ENCODE measurements at places on chromosomes 6 and 20.

DNA sequence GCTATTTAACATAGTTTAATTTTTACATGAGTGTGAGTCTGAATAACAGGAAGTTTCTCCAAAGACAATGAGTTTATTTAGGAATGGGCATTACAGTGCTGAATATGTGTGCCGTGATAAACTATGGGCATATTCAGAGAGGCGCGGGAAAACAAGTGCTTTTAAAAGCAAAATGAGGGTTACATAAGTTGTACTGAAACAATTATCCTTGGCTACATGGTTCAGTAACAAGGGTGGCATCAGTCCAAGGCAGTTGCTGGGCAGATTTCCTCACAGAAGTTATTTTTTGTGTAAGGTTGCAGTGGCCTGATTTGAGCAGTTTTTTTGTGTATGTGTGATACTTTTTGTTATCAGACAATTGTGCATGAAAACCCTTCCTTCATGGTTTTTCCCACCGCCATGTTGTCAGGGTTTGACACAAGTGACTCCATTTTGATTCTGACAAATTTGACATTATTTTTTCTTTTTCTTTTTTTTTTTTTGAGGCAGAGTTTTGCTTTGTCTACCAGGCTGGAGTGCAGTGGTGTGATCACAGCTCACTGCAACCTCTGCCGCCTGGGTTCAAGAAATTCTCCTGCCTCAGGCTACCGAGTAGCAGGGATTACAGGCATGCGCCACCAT is 22.3 kb upstream of the PXDC1 start:
- DNase-seq = no peak

- no peak for DNase-seq
Observed at GRCh38 chr6:159875194-159875593, 15.6 kb upstream of the MAS1 start.

DNA sequence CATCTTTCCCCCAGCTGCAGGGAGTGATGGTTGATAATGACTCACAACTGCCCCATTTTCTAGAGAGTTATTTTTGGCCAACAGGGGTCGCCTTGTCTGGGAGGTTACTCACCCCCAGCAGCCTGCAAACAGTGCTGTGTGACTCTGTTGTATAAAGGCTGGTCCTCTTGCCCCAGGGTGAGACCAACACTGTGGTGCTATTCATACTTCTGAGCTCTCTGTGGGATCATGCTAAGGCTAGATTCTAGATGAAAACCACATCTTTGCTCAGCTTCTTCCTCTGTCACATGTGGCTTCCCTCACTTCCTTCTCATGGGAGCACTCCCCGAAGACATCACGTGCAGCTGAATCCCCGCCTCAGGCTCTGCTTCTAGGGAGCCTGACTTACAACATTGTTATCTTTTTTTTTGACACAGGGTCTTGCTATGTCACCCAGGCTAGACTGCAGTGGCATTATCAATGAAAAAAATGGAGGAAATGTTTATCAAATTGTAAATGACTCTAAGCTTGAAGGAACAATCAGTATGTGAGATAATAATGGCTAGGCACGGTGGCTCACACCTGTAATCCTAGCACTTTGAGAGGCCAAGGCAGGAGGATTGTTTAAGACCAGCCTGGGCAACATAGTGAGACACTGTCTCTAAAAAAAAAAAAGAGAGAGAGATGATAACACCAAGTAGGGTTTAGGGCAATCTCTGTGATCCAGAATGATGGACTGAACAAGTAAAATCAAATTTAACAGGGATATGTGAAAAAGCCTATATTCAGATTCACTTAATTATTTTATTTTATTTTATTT is 55.7 kb upstream of the SLC23A2 start:
- DNase-seq = peak; percentile 78

DNA sequence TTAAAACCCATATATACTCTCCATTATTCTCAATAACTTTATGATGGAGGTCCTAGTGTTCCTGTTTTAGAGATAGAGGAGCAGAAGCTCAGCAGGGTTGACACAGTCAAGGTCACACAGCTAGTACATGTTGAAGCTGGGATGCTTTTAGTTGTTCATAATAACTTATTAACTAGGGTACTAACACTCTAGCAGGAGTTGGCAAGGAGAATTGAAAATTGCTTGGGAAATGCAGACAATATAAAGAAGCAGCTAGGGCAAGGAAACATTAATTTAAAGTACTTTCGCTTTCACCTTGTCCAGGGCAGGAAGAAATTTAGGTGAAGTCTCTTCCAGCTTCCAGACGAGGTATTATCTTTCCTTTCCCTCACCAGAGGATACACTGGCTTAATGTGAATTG is 133.7 kb downstream of the RCAN2 start:
- DNase-seq = no peak

GRCh38 chr6:47535316-47536225 is 58.0 kb downstream of the CD2AP start:
- DNase-seq = no peak

DNA sequence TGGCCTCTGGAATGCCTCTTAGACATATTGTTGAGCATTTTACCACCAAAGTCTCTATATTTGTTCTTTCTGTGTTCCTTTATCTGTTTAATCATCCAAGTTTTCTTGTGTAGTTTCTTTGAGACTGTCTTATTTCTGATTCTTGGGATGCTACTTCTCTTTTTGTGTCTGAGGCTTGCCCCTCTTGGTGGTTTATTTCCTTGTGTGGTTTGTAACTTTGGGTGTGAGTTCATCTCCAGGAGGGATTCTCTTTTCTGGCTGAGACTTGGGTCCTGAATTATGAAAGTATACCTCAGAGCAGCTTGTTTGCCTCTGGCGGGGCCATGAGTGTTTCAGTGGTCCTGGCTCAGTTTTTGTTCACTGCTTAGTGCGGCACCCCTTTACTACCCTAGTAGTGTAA is 33.9 kb downstream of the PPARD start:
- DNase-seq = no peak

DNA sequence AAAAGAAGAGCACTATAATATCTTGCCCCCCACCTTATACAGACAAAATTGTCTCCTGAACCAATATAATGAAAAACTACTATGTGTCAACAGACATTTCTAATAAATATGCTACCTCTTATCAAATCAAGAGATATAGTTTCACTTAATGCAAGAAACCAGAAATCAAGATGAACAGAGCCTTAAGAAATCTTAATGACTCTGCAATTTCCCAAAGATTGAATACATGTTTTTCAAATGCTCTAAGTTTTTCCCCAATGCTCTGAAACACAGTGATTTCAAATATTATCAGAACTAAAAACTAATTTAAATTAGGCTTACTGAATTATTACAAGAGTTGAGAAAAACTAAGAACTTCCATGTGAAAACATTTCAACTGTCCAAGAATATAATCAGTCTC is 13.3 kb downstream of the SUPT3H start:
- no peak for DNase-seq

DNA sequence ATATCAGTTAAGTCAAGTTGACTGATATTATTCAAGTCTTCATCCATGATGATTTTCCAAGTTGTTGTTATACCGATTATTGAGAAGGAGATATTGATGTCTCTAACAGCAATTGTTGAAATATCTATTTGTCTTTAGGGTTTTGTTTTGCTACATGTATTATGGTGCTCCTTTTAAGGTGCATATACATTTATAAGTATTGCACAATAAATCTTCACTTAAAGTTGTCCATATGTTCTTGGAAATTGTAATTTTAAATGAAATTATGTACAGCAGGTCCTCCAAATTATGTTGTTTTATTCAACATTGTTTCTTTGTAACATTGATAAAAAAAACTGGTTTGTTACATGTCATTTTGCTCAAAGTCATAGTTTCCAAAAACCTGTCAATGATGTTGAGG is 650.7 kb upstream of the CITED2 start:
- DNase-seq = no peak

- DNase-seq = no peak
Observed at GRCh38 chr20:57787151-57787989, 77.6 kb upstream of the PMEPA1 start.

DNA sequence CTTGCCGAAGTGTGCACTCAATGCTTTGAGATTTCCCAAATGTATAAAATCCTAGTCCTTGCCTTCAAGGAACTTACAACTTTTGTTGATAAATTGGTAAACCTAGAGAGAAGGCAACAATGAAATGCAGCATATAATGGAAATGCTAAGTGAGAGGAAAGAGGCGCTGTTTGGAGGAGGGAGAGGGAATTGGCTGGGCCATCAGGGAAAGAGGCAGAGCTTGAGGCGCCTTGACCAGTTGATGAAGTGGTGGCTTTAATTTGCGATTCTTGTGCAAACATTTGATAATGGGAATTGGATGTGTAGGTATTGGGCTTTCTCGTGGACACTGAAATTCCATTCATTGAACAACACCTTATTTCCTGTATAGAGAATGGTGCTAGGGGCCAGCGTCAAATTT is 1.9 kb upstream of the CDYL start:
- DNase-seq = no peak

GRCh38 chr6:56949925-56950495 is 4.9 kb upstream of the BEND6 start:
- DNase-seq = no peak

DNA sequence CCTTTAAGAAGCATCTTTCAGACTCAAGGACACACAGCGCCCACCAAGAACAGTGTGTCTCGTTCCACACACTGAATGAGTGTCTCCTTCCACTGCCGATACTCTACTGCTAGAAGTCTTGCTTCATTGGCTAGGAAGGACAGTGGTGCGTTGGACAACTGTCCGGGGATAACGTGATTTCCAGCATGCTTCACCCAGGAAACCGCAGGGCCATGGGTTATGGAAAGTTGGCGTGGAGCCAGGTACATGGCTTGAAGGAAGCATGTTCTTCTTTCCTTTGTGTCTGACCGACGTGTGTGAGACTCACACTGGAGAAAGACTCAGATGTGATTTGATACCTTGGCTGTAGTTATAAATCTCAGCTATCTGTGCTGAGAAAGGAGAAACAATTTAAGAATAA is 73.2 kb downstream of the SMOC2 start:
- DNase-seq = no peak

DNA sequence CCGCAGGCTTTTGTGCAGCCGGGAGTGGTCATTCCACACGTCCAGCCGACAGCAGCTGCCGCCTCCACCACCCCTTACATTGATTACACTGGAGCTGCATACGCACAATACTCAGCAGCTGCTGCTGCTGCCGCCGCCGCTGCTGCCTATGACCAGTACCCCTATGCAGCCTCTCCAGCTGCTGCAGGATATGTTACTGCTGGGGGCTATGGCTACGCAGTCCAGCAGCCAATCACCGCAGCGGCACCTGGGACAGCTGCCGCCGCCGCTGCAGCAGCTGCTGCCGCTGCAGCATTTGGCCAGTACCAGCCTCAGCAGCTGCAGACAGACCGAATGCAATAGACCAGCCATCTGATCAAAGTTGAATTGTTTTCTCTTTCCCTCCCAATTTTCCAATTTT is 10.6 kb downstream of the RBM24 start:
- no peak for DNase-seq

- no peak for DNase-seq
Observed at GRCh38 chr6:142714951-142715785, 229.8 kb downstream of the HIVEP2 start.
